Upper lobe of right lung (tissue), 1 donor: ENCODE measurements at places on chromosomes 2 and 18. TPM values are rescaled to one million over a fixed set of nuclear protein-coding genes. Genes with fewer than 3 reads are reported as not detected.

- no peaks in the 10 kb centered on the region for H3K36me3 ChIP-seq
- H3K27ac ChIP-seq = no peak overlapping the region
- no peak for DNase-seq
- H3K27me3 ChIP-seq = no peaks in the 10 kb centered on the region
- H3K4me1 ChIP-seq = peaks cover 14% of the 10 kb centered on the region
Measured at GRCh38 chr2:196985511-196986183, 59.1 kb upstream of the PGAP1 start.

DNA sequence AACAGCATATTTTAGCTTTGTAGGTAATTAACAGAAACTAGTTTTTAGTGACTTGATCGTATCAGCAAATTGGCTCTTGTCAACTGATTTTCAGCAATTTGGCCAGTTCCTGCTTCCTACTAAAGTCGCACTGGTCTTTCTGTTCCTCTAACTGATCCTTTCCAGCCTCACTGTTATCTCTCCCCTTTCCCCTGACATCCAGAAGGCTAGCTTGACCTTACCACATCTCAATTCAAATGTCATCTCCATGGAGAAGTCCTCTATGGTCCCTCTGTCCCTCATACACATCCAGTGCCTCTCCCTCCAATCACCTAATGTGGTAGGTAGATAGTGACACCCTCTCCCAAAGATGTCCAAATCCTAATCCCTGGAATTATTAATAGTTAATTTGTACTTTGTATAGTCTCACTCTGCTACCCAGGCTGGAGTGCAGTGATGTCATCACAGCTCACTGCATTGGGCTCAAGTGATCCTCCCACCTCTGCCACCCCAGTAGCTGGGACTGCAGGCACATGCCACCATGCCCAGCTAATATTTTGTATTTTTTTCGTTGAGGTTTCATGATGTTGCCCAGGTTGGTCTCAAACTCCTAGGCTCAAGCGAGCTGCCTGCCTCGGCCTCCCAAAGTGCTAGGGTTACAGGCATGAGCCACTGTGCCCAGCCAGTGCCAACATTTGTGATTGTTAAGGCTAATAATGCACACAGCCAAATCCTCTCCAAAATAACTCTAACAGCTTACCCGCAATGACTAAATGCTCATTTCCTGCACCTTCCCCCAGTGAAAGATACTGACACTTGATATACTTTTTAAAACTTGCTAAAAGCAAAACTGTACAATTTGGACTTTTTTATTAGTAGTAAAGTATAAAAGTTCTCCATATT lies 16.9 kb downstream of the PSTPIP2 start:
- H3K27ac ChIP-seq = no peak overlapping the region
- no peak for DNase-seq
- peaks cover 20% of the 10 kb centered on the region for H3K4me1 ChIP-seq

DNA sequence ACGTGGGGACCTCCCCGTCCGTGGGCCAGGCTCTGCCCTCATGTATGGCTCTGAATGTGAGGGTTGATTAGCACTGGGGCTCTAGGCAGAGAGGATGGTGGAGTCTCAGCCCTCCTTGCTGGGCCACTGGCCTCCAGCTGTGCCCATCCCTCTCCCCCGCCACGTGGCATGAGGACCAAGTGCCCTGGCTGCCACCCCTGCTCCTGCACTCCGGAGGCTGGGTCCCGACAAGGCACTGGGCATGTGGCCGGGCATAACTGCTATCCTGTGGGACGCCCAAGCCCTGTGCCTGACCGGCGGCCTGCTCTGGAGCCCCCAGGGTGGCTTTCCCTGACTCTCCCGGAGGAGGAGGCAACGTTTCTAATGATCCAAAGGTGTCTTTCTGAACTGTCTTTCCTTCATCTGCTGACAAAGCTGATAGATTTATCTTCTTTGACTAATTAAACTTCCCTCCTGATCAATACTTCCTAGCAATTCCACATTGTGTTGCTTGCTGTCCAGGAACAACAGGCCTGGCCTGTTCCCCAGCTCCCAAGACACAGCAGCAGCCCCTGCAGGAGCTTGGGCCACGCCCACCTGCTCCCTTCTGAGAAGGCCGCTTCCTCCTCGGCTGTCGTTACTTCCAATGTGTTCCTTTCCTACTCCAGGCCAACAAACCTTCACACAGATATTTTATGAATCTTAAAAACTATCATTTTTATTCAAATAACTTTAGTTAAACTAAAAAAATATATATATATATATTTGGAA lies 132.0 kb downstream of the SNTG2 start:
- no peak overlapping the region for H3K27ac ChIP-seq
- H3K36me3 ChIP-seq = no peaks in the 10 kb centered on the region
- no peaks in the 10 kb centered on the region for H3K4me1 ChIP-seq
- H3K4me3 ChIP-seq = no peak overlapping the region

DNA sequence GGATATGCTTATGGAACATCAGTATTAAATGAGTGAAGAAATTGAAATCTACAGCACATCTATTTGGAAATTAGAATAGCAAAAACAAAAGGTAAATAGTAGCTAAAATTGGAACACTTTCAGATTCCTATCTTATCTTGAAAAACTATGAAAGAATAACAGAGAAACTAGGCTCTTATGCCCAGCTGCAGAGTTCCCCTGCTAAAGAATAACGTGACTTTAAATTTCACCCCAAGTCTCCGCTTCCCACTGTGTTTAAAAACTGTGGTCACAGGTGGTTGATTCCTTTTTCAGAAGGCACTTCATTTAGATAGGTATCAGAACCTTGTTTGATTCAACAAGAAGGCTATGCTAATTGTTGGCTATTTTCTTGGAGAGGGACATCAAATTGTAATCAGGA lies 30.1 kb downstream of the ARHGAP28 start:
- DNase-seq = no peak
- H3K4me3 ChIP-seq = no peak overlapping the region
- H3K27me3 ChIP-seq = no peaks in the 10 kb centered on the region
- no peaks in the 10 kb centered on the region for H3K36me3 ChIP-seq
- H3K27ac ChIP-seq = no peak overlapping the region

- H3K36me3 ChIP-seq = no peaks in the 10 kb centered on the region
- no peaks in the 10 kb centered on the region for H3K4me1 ChIP-seq
- H3K27ac ChIP-seq = no peak overlapping the region
- DNase-seq = no peak
- H3K27me3 ChIP-seq = no peaks in the 10 kb centered on the region
- no peak overlapping the region for H3K4me3 ChIP-seq
Measured at GRCh38 chr2:225598426-225598825, 198.9 kb downstream of the NYAP2 start.

DNA sequence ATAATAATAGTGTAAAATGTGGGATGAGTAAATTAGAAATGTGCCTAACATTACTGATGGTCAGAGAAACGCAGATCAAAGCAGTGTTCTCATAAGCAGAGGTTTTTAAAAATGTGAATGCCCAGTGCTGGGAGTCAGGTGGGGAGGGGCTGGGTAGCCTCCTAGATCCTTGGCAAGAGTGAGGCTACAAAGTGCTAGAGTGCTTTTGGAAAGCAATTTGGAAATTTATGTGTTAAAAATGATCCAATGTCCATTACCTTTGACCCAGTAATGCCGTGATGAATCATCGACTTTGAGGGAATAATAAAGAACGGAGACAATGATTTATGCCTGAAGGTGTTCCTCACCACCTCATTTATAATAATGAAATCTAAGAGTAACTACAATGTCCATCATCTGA lies 44.9 kb upstream of the TWIST2 start:
- peaks cover 7% of the 10 kb centered on the region for H3K27me3 ChIP-seq
- no peaks in the 10 kb centered on the region for H3K4me1 ChIP-seq
- DNase-seq = no peak
- H3K36me3 ChIP-seq = no peaks in the 10 kb centered on the region

- H3K27ac ChIP-seq = no peak overlapping the region
- DNase-seq = no peak
Measured at GRCh38 chr2:26462511-26463243, 15.2 kb downstream of the OTOF start.

- H3K27me3 ChIP-seq = no peaks in the 10 kb centered on the region
- DNase-seq = no peak
- no peaks in the 10 kb centered on the region for H3K36me3 ChIP-seq
Measured at GRCh38 chr2:6977113-6977741, 60.0 kb downstream of the RNF144A start.

GRCh38 chr2:96342085-96342484 lies 6.5 kb downstream of the NCAPH start:
- no peak for DNase-seq
- no peak overlapping the region for H3K4me3 ChIP-seq
- no peaks in the 10 kb centered on the region for H3K36me3 ChIP-seq
- no peak overlapping the region for H3K27ac ChIP-seq

DNA sequence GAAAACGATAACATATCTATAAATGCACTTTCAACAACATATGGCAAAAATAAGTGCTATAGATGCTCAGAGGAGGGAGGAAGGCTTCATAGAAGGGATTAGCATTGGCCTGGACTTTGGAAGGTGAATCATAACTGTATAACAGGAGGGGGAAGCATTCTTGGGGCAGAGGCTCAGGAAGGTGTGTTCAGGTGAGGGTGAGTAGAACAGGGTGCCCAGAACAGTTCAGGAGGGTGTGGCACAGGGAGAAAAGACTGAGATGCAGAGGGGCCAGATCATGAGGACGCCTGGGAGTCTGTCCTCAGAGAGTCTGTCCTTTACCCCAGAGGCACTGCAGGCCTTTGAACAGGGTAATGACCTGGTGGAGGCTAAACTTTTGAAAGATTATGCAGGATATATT lies 29.3 kb upstream of the MEP1B start:
- no peak overlapping the region for H3K4me3 ChIP-seq
- no peak overlapping the region for H3K27ac ChIP-seq
- H3K4me1 ChIP-seq = peaks cover 3% of the 10 kb centered on the region
- no peak for DNase-seq
- no peaks in the 10 kb centered on the region for H3K27me3 ChIP-seq
- no peaks in the 10 kb centered on the region for H3K36me3 ChIP-seq

CHST9 gene
- 0.03 TPM for total RNA-seq

LGALSL gene
- total RNA-seq = 43.2 TPM
